Activated naive CD4-positive, alpha-beta T cell treated with anti-CD3 and anti-CD28 coated beads, Interleukin-2, amount 50 U/mL, for 16 hours (primary cell): ENCODE measurements at places on chromosomes 5 and 9.
A peak's percentile ranks its signal among the peaks of the same experiment; 100 is the strongest.

DNA sequence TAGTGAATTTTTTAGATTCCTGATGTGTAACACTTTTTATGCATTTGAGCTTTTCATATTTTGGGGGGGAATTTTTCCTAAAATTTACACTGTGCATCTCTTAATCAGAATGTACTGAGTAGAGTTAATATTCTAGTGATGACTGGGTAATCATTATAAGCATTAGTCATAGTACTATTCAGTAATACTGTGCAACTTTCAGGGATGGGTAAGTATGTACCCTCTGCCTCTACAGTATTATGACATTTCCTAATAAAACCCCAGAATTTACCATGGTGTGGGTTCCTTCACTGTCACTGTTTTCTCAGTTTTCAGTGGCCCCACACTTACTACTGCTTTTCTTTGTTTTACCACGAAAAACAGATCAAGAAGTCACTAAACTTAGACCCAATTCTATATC lies 2.8 kb upstream of the CMYA5 start:
- DNase-seq: no peak

GRCh38 chr9:31848505-31849285 lies 535.7 kb upstream of the ACO1 start:
- DNase-seq: no peak

DNA sequence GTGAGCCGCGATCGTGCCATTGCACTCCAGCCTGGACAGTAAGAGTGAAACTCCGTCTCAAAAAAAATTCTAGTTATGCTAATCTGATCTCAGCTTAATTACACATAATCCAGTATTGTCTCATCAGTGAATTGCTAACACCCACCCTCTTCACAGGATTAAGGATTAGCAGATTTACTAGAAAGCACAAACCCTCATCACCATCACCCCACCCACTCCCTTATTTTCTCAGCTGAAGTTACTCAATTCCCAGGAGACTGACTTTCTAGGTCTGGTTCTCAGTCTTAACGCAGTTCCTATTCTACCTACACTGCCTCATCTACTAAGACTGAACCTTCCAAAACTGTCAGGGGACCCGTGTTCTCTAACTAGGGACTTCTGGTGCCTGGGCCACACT lies 9.0 kb downstream of the TOR1B start:
- DNase-seq: no peak

- DNase-seq: peak; percentile 72
These were observed 2.3 kb upstream of the ZNF782 start for GRCh38 chr9:96856363-96857286.

DNA sequence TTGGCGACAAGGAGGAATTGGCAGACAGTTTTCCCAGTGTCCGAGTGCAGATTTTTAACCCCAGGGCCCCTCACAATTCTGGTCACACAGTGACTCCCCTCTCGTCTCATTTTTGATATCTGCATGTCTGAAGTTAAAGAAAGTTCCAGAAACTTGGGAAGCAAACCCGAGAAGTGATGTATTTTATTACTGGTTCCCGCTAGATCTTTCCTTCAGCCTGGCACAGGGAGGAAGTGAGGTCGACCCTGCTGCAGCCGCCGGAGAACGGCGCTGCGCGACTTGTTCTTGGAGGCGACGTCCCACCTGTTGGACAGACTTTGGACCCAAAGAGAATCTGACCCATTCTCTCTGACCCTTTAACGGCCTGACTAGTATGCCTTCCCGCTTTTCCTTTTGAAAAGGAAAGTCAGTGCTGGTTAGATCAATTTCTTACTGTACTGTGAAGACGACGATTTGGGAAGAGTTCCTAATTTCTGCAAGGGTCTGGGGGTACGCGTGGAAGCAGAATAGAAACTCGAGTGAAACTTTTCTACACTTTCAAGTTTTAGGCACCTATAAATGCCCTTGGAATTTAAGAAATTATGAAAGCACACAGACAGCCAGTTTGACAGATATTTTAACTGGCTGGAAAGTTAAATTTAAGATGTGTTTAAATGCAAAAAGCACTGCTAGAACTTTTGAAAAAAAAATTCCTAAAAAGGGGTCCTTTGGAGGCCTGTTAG lies 744 bp downstream of the OTULIN start:
- DNase-seq: peak; percentile 16

DNA sequence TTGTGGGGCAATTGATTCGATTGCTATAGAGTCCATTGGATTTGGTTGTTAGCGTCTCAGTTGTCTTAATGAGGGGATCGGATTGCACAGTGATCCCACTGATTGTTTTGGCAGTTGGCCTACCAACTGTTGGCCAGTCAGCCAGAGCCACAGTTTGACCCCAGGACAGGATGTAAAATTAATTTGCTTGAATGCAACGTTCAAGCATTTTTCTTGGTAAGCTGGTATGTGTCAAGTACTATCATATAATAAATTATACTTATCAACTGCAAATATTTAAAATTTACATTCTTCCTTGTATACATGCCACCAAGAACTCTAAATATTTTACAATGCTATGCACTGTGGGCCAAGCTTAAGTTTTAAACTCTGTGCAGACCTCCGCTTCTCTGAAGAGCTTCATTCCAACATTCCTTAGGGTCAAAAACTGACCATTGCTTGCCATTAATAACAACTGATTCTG lies 80.4 kb upstream of the OSMR start:
- DNase-seq: no peak

- DNase-seq: peak; percentile 30
These were observed 43.7 kb upstream of the TTC1 start for GRCh38 chr5:159965031-159965837.

- DNase-seq: no peak
These were observed 9.7 kb downstream of the LECT2 start for GRCh38 chr5:135944967-135945560.

GRCh38 chr5:135360278-135361274 lies 38.5 kb downstream of the MACROH2A1 start:
- DNase-seq: no peak

DNA sequence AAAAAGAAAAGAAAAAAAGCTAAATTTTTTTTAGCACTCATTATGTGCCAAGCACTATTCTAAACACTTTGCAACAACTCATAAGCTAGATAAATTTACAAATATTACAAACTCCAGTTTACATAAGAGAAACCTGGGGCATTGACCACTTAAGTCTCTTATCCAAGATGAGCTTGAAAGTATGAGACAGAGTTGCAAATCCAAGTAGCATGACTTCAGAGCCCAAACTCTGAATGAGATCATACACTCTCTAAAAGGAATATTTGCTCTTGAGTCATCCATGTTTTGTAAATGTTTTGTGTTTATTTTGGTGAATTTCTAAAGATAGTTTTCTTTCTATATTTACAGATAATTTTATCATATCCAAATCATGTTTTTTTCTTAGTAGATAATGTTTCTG lies 4.0 kb upstream of the SHOC1 start:
- DNase-seq: no peak

GRCh38 chr5:172276214-172276613 lies 7.3 kb downstream of the UBTD2 start:
- no peak for DNase-seq

- no peak for DNase-seq
These were observed 43.3 kb downstream of the ZNF618 start for GRCh38 chr9:113919382-113919781.

- DNase-seq: no peak
These were observed 310.6 kb downstream of the SPOCK1 start for GRCh38 chr5:137188566-137188965.

GRCh38 chr5:107274571-107274970 lies 396.2 kb downstream of the EFNA5 start:
- DNase-seq: no peak

DNA sequence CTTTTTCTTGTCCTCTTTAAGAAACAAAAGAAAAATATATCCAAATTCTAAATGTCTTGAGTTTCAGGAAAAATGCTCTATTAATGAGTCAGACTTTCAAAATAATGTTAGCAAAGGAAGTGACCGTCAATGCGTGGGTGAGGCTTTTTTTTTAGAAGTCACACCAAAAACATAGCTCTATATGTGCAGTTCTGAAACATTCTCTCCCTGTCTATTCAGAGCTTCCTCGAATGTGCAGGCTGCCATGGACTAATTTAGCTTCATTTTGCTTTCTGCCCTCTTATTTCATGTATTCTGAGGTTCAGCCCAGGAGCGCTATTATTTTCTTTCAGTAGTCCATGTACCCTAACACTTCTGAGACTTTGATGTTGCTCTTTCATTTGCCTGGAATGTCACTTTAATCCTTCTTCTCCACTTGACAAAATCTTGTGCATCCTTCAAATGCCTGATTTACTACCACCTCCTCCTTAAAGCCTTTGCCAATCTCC lies 72.5 kb upstream of the RASA1 start:
- no peak for DNase-seq
